ENCODE measurements at places on chromosomes 6 and 20.

GRCh38 chr6:91193446-91193845 lies 606.6 kb upstream of the MAP3K7 start:
- DNase-seq: no peak

DNA sequence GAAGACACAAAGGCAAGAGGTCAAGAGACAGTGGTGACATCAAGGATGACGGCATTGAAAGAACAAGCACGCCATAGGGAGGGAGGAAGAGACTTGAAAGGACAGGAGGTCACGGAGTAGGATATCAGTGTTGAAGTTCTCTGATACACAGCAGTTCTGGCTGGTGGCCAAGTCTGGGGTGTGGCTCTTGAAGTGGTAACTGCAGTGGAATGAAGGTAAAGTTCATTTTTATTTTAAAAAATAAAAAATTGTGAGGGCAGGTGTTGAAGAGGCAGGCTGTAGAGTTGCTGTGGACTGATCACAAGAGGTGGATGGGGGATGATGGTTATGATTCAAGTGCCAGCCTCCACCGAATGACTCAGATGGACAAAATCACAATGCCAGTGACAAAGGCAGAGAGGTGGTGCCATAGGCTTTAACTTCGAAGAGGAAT lies 53.2 kb upstream of the BMP2 start:
- DNase-seq: no peak

GRCh38 chr6:6851059-6851948 lies 256.5 kb upstream of the RREB1 start:
- peak; percentile 78 for DNase-seq

- peak; percentile 44 for DNase-seq
Observed at GRCh38 chr20:59087829-59088433, 45.3 kb upstream of the PRELID3B start.

GRCh38 chr6:107419733-107420132 lies 39.6 kb downstream of the PDSS2 start:
- no peak for DNase-seq

DNA sequence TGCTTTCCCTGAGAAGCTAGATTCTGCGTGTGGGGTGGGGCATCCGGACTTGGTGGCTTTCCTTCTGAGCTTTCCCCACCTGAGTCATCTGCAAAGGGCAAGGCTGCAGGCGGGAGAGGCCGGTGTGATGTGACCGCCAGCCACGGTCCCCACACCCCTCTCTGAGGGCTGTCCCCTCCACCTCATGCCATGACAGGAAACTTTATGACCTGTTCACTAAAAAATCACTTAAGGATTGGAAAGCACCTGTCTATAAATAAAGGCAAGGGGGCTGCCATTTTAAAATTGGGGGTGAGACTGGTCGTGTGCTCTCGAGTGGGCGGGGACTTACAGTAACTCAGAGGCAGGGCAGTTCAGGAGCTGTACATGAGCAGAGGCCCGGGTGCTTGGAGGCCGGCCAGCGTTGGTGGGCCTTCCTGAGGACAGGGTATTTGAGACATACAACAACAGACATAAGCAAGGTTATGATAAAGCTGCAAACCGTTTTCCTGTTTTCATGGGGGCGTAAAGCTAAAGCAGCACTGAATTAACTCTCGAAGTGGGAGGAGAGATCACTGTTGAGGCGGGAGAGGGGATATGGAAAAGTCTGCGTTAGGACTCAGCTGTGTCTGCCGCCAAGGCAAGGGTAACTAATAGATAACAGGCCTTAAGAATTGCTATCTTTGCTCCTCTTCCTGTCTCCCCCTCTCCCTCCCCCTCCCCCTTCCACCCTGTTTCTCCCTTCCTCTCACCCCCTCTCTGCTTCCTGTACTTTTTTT lies 16.1 kb upstream of the SERPINB1 start:
- peak; percentile 68 for DNase-seq

DNA sequence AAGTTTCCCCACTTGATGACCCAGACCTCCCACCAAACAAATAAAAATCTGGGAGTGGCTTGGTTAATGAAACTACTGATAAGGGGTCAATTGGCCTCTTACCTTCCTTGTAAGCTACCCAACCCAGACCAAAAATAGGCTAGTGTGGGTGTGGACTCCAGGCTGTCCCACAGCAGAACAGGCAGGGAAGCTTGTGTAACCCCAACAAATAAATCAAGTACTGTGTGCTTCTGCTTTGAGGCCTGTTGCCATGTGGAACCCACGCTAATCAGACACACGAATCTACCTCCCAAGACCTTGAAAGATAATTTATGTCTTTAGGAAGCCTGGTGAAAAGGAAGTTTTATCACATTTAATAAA lies 33.7 kb upstream of the PAQR8 start:
- DNase-seq: no peak

GRCh38 chr6:146856296-146856695 lies 257.5 kb downstream of the ADGB start:
- DNase-seq: no peak

DNA sequence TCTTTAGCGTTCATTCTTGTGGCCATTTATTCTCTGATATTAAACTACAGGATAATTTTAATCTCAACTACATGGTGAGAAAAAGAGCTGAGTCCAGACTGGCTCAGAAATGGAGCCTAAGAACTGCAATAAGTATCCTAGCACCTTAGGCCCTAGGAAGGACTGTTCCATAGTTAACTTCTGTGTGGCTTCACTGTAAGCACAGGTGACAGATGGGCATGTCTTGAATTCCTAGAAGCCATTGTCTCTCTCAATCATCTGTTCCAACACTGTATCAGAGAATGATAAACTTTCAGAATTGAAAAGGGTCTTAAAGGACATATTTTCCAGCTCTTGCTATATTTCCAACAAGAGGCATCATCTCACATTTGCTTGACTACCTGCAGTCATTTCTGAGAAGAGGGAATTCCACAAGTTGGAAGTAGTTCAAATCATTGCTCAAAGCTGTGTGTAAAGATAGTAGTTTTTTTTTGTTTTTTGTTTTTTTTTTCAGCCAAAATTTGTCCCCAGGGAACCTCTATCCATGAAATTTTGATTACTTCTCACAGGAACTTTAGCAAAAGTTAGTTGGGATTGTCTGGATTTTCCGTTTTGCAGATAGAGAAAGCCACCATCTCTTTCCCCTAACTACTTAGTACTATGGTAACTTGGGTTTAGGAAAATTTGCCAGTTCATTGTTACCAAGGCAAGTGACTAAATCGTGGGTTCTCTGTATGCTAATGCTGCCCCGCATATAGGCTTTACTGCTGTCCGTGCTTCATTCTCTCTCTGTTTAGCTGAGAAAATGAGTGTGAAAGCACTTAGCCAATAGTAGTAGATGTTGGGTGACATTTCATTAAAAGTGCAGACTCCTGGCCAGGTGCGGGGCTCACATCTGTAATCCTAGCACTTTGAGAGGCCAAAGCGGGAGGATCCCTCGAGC lies 47.2 kb downstream of the KCNS1 start:
- DNase-seq: no peak

- DNase-seq: peak; percentile 0
Observed at GRCh38 chr6:123965894-123966293, 162.2 kb downstream of the NKAIN2 start.

DNA sequence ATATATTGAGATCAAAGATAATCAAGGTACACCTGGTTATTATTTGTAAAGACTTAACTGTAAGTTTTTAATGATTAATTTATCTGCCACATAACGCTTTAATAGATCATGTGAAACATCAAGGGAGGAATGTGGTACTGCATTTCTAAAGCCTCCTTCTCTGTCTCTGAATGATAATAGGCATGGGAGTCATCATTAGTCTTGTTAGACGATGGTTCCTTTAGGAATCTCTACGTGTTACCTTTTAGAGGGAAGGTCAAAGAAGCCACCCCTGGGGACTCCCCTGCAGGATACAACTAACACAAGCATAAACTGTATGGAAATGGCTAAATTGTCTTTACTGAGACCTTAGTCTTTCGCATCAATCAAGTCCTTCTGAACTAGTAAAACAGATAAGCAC lies 173.6 kb upstream of the MCHR2 start:
- no peak for DNase-seq

GRCh38 chr20:11063444-11063843 lies 389.6 kb upstream of the JAG1 start:
- no peak for DNase-seq

DNA sequence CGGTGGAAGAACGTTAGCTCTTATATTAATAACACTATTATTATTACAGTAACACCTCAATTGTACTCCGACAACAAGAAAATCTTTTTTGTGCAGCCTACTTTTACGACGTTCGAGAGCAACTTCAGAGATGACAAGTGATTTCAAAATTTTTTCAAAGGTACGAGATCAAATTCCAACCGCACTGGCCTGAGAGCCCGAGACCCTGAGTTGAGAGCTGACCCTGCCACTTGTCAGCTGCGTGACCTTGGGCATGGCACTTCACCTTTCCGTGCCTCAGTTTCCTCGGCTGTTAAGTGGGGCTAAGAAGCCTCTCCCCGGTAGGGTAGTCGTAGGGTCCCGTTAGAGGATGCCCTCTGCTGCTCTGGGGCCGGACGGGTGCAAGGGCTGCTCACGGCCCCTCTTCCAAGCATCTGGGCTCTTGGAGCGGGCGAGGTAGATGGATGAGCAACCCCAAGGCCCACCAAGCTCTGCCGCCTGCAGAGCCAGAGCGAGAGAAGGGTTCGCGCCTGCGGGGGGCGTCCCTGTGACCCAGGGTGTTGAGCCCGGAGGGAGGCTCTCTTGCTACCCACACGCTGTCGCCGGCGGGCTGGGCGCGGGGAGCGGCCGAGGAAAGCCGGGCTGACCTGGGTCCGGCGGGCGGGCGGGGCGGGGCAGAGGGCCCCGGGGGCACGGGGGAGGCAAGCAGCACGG lies 510 bp downstream of the NDRG3 start:
- no peak for DNase-seq
